RWPE2 (cell line): ENCODE measurements at places on chromosomes 7 and 10.

DNA sequence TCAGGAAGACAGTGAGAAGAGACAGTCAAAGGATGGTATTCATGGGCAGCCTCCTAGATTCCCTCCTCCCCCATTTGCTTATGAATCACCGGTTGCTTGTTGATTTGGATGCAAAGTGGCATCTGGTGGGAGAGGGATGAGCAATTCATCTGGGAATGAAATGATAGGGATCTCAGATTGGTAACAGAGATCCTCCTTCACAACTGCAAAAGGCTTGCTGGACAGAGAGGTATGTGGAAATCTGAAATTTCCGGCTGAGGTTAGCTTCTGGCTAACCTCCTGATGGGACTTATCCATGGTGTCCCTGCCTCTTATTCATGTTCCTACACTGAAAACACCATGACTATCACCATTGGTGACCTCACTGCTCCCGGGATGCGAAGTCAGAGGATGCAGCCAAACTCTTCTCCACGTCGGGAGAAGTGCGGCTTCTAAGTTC, 48.4 kb upstream of the PODXL start:
- DNase-seq: no peak

DNA sequence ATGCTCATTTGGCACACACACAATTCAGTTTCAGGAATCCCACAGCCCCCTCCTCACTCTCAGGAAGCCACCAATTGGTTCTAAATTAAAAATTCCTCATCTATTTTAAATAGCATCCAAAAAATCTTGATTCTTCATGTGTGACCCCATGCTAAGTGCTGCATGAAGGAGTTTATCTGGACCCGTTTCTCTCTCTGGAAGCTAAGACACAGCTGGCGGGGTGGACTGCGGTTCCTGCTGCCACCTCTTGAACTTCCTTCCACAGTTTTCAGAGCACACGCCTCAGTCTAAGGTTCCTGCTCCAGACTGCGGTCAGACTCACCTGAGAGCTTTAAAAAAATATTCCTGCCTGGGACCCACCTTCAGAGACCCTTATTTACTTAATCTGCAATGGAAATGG, 34.5 kb downstream of the LYZL1 start:
- no peak for DNase-seq

DNA sequence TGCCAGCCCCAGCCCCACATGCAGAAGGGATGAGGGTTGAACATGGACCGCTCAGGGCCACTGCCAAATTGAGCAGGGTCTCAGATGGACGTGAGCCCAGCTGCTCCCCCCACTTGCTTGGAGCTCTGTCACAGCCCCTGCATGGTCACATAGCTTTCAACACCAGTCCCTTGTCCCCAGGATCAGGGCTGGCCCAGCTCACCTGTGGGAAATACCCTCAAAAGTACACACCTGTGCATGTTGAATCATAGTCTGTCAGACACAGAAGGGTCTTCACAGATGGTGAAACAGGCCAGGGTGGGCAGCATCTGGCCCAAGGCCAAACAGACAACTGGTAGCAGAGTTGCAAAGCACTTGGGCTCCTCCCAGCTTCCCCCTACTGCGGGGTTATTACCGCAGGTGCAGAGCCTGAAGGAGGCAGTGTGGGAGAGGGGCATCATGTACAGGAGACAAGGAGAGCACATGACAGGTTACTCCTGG, 77.6 kb upstream of the UNC5B start:
- no peak for DNase-seq

- no peak for DNase-seq
Observed at GRCh38 chr10:110205051-110205675, 2.2 kb upstream of the MXI1 start.

- no peak for DNase-seq
Observed at GRCh38 chr10:61951144-61951483, 49.6 kb downstream of the ARID5B start.
